Stimulated activated CD8-positive, alpha-beta memory T cell treated with anti-CD3 and anti-CD28 coated beads, Interleukin-15, amount 100 ng/mL, for 24 hours (primary cell): ENCODE measurements at places on chromosomes 2 and 18.

GRCh38 chr2:231386446-231386845 is 9.1 kb upstream of the B3GNT7 start:
- no peak for DNase-seq

GRCh38 chr18:70359071-70359470 is 70.2 kb downstream of the SOCS6 start:
- DNase-seq: no peak

DNA sequence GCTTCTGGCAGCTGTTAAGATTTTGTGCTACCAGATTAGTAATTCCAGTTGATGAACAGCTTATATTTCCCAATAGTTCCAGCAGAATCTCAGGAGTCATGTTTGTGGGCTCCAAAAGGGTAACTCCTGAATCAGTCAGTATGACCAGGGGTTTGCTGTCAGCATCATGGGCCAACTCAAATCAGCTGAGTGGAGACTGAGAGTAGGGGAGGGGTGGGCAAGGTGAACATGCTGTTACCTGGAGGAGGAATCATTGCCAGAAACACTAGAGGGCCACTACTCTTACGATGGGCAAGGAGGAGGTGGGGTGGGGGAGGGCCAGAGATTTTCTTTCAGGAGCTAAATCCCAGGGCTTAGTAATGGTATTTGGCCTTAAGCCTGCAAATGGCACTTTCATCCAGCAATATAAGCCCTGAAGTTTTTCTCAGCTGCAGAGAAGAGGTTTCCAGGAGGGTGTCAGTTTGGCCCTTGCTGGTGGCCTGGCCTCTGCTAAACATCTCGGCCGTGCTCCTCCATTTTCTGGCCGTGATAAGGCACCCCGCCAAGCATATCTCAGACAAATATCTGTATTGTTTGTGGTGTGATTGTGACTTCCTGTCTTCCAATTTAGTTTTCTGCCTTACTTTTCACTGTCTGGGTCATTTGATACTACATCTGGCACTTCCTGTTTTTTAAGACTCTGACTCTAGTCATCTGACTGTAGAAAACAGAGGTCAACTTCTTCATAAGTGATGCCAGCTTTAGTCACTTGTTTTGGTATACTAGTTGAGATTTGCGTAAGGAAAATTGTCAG is 120.5 kb upstream of the CXCR4 start:
- no peak for DNase-seq

DNA sequence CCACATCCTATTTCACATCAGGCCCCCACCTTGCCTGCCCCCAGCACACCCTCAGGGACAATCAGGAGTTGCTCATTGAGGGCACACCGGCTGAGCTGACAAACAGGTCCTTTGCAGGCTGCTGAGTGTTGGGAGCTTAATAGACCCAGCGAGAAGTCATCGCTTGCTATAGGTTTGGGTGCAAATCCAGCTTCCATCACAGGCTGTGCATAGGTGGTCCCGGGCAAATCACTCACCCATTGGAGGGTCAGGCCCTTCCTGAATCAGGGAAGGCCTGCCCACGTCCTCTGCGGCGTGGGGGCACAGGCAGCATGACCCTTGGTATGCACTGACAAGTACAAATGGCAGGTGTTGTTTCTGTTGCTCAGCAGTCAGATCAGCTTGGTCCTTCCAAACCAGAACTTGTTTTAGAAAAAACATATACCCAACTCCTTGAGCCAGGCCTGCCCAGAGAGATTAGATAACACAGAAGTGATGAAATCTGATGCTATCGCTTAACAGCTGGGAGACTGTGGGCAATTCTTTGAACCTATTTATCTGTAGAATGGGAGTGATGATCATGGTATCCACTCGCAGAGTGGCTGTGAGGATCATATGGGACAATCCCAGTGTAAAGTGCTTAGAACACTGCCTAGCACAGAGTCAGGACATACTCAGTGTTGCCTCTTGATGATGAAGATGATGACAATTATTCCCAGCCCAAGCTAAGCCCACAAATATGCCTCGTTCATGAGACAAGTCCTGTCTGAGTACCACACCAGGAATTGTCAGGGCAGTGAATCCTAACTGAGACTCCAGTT is 34.9 kb downstream of the SMAD7 start:
- DNase-seq: no peak

- no peak for DNase-seq
Measured at GRCh38 chr2:226079671-226080181, 680.2 kb downstream of the NYAP2 start.

DNA sequence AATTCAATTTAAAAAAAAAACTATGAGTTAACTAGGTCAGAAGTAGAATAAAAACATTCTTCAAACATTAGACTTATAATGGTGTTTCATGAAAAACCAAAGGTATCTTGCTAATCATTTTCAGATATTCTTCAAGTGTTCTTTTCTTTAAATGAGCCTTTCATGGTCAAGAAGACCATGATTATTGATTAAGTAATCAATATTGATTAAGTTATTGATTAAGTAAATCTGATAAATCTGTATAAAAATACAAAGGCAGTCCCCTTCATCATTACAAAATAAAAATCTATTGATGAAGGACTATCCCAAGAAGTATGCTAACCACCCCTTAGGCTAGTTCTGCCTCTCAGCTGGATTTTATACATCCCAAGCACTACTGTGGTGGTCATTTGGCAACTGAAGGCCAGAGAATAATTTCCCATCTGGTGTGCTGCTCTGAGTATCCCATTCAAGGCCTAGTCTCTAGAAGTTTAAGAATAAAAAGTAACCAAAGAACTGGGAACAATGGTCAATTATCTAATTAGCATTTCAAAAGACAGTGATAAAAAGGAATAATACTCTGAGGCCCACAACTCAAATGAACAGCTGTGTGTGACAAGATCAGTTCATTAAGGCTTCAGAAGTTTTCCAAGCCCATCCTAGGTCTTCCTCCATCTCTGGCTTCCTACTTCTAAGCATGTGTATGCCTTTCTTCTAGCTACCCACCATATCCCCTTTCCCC is 63.5 kb downstream of the TCF4 start:
- DNase-seq: no peak

DNA sequence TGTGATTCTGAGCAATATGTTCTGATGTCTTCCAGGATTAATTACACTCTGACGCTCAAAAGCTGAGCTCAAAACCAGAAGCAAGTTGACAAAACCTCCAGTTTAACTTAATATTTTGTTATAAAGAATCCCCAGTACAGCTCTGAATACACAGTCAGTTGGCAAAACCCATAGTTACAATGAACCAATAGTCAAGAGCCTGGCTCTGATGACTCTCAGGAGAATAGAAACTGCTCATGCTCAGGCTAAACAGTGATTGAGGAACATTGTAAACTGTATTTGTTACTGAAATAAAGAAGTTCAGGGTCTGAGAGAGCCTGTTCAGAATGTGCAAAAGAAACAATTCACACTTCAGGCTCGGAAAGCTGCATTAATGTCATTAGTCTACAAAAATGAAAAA is 1565.9 kb downstream of the SUCLG1 start:
- DNase-seq: no peak

DNA sequence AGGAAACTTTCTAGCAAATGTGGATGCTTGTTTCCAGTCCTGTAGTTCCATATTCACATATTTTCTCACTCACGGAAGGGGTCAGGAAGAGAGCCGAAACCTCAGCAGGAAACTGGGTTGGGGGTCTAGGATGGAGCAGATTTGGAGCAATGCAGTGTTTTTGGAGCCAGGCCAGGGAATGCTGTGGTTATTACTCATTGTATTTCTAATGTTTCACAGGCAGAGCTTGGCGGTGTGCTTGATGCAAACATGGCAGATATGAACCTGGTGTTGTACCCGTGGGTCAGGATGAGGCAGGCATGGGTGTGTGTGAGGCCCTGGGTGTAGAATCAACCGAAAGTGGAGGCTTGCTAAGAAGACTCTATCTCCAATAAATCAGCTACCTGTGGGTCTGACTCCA is 34.6 kb upstream of the ACKR3 start:
- no peak for DNase-seq

DNA sequence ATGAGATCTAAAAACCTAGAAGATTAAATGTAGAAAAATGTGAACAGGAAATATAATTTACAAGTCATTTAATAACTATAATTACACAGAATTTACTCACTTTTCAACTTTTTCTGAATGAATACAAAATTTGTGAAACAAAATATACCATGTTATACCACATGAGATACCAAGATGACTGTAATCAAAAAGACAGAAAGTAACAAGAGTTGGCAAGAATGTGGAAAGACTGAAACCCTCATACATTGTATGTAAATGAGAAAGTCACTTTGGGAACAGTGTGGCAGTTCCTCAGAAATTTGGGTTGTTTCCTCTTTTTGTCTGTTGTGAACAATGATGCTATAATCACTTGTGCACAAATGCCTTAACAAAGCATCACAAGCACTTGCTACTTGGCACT is 145.4 kb upstream of the ZNF804A start:
- DNase-seq: no peak

DNA sequence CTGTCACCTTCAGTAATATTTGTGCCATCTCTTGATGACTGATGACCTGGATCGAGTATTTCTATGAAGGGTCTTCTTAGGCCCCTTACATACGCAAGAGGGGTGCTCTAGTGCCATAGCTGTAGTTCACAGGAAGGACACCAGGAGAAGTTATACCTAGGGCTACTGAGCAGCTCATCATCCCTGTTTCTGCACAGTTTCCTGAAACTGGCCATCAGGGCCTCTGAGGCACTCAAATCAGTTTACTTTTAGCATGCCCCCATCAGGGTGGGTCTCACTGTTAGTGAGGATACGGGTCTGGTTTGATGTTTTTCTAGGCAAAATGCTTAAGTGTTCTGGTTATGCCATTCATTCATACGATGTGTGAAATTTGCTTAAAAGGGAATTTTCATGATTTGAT is 20.0 kb upstream of the FBLN7 start:
- no peak for DNase-seq

GRCh38 chr18:34592961-34593382 is 117.1 kb upstream of the DTNA start:
- no peak for DNase-seq

GRCh38 chr2:239814116-239814860 is 210.9 kb downstream of the NDUFA10 start:
- DNase-seq: no peak

DNA sequence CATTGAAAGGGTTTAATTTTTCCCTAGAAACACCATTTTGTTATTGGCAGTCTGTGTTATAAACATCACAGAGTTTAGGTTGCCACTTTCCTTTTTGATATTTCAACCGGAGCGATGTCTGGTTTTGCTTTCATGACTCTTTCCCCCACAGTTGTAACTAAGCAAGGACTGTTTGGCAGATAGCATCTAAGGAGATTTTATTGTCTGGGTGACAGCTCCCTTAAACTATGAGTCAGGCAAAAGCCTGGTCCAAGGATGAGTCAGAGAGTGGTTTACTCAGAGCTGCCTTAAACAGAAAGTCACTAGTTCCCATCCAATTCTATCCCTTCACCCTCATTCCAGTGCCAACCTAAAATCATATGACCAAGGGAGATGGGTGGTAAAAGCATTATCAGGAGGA is 341.6 kb upstream of the VWC2L start:
- no peak for DNase-seq

DNA sequence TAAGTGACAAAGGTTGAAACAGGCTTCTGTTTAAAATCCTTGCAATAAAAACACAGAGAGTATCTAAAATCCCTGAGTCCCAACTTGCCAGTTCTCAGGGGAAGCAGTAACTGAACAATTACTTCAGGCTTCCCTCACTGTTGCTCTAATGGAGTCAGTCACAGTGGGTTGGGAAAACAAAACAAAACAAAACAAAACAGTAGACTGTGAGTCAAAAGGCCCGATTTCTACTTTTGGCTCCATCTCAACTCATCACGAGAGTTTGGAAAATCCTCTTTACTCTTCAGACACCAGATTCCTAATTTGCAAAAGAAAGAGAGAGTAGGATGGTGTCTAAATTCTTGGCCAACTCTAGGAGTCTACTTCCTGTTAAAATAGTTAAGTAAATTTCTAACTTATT is 1.1 kb downstream of the FSHR start:
- no peak for DNase-seq

GRCh38 chr2:15554525-15555218 is 6.5 kb downstream of the NBAS start:
- DNase-seq: no peak

DNA sequence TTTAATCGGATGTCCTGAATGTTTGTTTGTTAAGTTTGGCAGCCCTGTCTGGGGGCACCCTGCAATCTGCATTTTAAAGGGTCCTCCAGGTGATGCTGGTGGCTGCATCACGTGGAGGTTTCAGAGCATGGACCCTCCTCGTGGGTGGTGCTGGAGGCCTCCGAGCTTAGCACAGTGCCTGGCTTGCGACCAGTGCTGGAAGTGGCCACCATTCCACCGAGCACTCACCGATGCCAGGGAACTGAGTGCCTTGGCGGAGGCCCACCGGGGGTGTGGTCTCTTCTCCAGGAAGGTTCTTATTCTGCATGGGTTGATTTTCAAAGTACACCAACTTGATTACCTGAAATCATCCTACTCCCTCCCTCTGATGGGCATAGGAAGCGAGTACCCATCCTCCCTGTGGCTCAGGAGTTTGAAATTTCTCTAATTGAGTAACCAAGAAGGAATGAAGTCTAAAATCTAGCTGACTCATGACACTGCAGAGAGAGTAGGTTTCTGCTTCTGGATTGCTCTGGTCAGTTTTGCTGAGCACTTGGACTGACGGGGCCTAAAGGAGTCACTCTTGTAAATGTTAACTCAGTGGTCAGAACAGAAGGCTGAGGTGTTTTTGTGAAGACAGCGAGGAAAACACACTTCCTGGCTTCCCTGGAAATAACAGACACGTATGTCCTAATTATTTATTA is 58.1 kb upstream of the SLC66A3 start:
- DNase-seq: no peak

DNA sequence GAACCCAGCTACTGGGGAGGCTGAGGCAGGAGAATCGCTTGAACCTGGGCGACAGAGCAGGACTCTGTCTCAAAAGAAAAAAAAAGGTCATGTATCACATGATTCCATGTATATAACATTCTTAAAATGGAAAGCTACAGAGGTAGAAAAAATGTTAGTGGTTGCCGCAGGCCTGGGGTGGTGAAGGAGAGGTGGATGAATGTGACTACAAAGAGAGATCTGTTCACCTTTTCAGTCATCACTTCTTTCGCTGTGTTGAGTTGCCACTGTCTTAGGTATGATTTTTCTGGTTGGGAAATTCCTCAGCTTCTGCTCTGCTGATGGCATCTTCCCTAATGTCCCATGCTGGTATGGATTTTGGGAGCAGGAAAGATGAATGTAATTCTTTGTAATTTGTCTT is 5.3 kb upstream of the SNRNP27 start:
- DNase-seq: no peak

DNA sequence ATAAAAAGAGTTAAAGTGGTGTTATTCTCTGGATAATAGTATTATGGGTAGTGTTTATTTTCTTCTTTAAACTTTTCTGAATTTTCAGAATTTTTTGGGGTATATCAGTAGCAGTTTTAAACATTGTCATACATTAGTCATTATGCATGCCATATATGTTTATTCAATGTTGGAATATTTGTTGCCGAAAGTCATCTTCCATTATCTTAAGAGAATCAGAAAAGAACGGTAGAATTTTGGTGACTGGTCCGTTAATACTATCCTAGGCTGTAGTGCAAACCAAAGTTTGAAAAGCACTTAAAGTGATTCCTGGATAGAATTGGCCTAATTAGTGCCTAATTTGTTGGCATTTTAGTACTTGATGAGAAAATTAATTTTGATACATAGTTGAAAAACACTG is 244.1 kb downstream of the PHLPP1 start:
- DNase-seq: no peak

- no peak for DNase-seq
Measured at GRCh38 chr2:20611077-20611843, 39.6 kb downstream of the HS1BP3 start.

- no peak for DNase-seq
Measured at GRCh38 chr2:218011653-218012040, 8.9 kb upstream of the TNS1 start.

- no peak for DNase-seq
Measured at GRCh38 chr18:41872206-41872605, 82.8 kb upstream of the PIK3C3 start.
